ENCODE measurements at places on chromosomes 4 and X.

- DNase-seq: no peak
Observed at GRCh38 chrX:85084770-85085393, 81.2 kb downstream of the APOOL start.

DNA sequence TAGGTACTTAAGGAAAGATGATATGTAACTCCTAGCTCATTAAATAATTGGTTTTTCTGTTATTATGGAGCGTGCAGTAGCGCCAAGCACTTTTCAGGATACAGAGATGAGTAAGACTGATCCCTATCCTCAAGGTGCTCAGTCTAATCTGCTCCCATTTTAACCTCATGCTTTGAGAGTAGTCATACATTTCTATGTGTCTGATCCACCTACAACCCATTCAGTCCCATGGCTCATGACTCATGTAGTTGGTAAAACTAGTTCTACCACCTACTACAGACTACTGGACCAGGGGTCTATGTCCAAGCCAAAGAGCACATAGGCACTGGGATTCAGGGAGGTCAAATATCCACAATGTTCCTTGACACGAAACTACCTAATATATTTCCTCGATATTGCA lies 60.8 kb downstream of the TMEM154 start:
- DNase-seq: no peak

- no peak for DNase-seq
Observed at GRCh38 chrX:17370191-17370590, 4.8 kb upstream of the NHS start.

DNA sequence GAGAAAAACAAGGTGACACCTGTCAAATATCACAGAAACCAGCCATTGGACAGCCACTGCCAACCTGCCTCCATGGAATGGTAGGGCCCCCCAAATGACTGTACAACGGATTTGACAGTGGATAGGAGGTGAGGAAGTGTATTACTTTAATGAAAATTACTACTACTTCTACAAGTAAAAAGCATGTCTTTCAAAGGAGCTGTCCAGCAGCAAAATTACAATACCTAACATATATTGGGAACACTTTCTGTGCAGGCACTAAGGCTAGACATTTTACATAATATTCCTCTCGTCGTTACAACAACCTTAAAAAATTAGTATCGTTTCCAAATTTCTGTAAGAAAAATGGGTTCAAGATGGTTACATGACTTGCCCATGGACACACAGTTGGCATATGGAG lies 14.9 kb downstream of the PPP3CA start:
- no peak for DNase-seq

- DNase-seq: no peak
Observed at GRCh38 chr4:140944199-140944515, 188.0 kb upstream of the TBC1D9 start.

- DNase-seq: no peak
Observed at GRCh38 chr4:177246641-177247584, 62.8 kb upstream of the NEIL3 start.

GRCh38 chrX:11040405-11040804 lies 70.7 kb upstream of the HCCS start:
- no peak for DNase-seq

DNA sequence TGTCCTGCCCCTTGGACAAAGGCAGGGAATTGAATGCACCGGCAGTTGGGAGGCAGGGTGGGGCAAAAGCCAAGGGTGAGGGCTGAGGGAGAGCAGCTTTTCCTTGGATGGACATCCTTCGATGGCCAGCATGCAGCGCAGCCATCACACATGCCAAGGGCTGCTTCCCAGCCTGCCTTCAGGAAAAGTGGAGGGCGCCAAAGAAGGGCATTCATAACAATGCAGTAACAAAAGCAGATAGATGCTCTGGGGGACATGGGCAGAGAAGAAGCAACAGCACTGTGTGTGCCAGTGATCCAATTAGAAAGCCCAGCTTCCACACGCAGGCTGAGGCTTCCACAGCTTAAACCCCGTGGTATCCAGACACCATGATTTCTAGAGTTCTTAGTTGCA lies 71.5 kb downstream of the TSPAN5 start:
- DNase-seq: no peak

DNA sequence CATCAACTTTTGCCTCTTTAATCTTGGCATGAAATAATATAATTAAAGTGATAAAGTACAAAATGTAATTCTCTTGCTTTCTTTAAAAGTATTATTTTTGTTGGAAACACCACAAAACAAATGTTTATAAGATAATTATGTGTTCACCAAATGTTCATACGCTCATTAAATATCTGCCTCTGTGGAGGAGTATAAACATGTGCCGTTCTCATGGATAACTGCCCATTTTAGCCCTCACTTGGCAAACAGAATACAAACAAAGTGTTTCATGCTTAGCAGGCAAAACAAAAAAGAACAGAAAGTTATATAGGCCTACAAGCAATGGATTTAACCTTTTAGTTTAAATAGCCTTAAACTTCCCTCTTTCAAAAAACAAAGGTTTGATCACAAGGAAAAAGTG lies 800.5 kb upstream of the DIAPH2 start:
- no peak for DNase-seq

- DNase-seq: no peak
Observed at GRCh38 chrX:13140007-13140406, 95.6 kb upstream of the FAM9C start.

DNA sequence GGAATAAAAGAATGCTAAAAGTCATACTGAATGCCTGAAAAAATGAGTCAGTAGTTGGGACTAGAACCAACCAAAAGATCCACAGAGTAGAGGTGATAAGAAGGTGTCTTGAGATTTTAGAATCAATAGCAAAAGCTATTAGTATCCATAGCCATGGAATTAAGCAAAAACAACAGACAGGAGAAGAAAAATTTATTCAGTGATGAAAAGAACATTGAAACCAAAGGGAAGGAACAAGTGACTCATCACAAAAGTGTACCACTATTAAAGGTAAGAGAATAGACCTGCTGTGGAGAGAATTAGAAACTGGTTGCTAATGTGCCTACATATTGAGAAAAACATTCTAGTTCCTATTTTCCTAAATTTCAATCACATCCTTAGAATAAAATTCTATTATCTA lies 182.0 kb upstream of the NEIL3 start:
- no peak for DNase-seq

DNA sequence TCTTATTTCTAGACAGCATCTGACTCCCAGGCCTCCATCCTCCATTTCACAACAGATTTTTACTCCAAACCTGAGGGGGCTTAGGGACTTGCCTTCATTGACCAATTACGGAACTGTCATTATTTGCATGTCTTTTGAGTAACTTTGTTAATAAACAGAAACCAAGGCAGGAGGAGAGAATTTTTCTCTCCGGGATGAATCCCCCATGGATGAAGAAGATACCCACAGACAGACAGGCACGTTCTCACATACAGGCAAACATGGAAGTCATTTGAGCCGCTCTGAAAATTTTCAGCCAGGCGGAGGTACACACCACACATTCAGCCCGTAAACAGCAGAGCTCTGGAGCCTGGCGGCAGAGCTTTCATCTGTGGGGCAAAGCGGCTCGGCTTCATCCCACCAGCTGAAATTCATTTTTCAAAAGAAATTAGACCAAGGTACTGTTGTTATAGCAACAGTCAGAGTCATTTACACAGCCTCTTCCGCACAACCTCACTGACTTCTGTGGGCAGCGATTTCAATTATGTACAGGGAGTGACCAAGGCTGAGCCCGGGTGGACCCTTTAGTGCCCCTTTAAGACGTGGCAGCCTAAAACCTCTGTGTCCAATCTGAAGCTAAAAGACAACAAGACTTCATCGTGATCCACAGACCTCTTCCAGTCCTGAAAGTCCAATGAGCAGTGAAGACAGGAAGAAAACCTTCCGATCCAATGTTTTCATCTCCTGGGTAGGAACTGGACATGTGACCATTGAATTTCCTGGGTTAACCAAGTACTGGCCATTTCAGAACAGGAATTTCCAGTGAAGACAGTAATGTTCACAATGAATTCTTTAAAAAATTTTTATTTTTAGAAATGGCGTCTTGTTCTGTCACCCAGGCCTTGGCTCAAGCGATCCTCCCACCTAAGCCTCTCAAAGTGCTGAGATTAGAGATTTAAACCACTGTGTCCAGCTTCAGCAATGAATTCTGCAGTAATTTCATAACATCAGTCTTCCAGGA lies 237.0 kb downstream of the MGST2 start:
- no peak for DNase-seq

DNA sequence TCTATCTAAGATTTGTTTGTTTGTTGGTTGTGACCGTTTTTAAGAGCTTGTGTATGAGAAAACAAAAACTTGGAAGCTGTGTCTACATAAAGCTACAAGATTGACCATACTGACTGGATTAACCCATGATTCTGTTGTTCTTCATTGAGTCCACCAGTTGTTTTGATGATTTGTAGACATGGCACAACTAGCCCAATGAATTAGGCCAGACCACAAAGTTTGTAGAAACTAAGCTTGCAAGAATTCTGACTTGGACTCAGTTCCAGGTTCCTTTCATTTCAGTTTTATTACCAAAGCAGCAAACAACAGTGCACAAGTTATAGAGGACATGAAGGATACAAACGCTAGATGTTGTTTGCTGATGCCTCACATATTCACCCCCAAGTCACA lies 119.3 kb downstream of the RASGEF1B start:
- no peak for DNase-seq

- DNase-seq: peak; percentile 79
Observed at GRCh38 chr4:6720202-6720699, 4.3 kb downstream of the BLOC1S4 start.

- DNase-seq: no peak
Observed at GRCh38 chrX:21374994-21375707, 933 bp downstream of the CNKSR2 start.

DNA sequence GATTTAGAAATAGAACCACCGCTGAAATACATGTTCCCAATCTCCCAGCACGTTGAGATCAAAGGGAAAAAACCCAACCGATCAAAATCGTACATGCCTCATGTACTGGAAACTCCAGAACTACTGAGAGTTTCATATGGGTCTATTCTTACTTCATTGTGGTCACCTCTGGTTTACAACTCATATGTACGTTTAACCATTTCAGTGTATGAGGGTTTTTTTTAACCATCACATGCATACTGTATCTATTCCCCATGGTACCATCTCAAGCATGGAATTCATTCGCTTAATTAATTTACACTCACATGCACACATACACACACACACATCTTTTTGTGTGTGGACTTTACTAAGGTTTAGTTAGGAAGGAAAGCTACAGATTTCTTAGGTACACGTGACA lies 46.0 kb upstream of the CLNK start:
- DNase-seq: no peak

- no peak for DNase-seq
Observed at GRCh38 chrX:110745288-110745687, 50.3 kb downstream of the CHRDL1 start.

- no peak for DNase-seq
Observed at GRCh38 chr4:85496126-85496849, 21.3 kb downstream of the ARHGAP24 start.

- DNase-seq: no peak
Observed at GRCh38 chr4:151676301-151676700, 84.5 kb downstream of the GATB start.

- no peak for DNase-seq
Observed at GRCh38 chrX:56268888-56269287, 36.7 kb downstream of the KLF8 start.

DNA sequence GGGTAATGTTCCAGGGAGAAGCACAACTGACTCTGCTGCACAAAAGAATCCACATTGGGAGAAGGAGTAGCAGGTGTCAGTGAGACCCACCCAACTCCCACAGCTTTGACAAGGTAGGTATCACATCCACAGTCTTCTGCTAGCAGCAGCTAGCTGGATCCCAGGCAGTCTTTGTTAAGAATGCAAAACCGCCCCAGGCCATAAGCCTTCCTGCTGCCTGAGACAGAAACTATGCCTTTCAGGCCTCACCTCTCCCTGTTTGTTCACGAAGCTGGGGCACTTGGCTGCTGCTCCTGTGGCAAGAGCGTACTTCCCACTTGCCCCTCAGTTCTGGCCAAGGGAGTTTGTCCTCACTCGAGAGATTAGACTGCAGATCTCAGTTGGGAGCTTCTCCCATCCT lies 21.4 kb downstream of the RRAGB start:
- no peak for DNase-seq

DNA sequence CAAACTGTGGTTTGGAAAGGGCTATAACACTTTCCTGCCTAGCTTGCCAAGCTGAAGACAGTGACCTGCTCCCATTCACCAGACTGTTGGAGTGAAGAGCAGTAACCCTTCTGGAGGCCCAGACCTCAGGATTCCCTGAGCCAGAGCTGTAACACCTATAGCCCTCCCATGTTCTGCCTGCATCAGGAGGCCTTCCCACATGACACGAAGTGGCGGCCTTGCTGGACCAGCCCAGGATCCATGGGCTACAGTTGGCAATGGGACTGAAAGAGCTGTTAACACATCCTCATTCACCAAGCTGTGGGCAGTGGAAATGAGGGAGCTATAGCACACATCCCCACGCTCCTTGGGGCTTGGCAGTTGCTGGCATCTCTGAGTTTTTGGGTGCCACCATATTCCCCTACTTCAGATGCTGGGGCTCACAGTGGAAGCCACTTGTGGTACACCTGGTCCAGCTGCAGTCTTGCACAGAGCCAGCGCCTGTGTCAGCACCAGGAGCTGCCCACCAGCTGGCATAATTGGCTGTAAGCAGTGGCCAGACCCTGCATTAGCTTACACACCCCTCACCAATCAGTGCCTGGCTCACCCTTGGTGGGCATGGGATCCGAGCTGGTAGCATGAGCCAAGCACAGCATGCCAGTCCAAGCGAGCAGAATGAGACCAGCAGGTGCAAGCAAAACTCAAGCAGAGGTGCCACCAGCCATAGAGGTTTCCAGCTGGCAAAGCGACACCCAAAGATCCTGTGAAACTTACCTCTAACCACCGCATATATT lies 1029.3 kb downstream of the TECRL start:
- DNase-seq: no peak

DNA sequence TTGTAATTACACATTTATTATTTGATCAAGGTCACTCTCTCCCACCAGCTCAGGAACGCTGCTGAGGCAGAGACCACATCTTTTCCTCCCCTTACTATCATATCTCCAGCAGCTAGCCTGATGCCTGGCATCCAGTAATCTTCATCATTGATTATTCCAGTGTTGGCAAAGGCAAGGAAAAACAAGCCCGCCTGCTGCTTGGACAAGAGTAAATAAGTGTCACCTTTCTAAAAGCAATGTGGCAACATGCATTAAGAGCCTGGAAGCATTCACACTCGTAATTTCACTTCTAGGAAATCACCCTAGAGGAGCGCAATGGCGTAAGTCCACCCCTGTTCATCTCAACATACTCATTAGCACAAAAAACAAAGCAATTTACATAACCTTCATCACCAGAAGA lies 54.8 kb downstream of the APLN start:
- no peak for DNase-seq

DNA sequence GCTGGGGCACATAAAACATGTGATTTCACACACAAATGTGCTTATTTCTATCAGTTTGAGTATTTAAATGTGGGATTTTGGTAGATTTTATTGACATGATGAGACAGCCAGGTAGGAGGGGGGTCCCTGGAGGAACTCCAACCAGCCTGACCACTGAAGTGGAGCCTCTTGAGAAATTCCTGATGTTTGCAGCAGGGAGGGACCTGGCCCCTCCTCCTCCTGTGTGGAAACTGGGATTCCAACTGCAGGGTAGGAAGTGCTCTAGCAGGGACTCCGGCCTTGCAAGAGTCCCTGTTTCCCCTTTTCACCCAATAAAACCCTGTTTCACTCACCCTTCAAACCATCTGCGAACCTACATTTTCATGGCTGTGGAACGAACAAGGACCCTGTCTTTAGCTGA lies 2224.0 kb upstream of the AGA start:
- DNase-seq: no peak

- DNase-seq: no peak
Observed at GRCh38 chrX:129961180-129962083, 21.0 kb upstream of the BCORL1 start.

GRCh38 chr4:3710451-3711182 lies 55.6 kb upstream of the ADRA2C start:
- no peak for DNase-seq

GRCh38 chrX:48694776-48695533 lies 1.6 kb upstream of the SUV39H1 start:
- no peak for DNase-seq
